ENCODE measurements at places on chromosomes 4 and X.

DNA sequence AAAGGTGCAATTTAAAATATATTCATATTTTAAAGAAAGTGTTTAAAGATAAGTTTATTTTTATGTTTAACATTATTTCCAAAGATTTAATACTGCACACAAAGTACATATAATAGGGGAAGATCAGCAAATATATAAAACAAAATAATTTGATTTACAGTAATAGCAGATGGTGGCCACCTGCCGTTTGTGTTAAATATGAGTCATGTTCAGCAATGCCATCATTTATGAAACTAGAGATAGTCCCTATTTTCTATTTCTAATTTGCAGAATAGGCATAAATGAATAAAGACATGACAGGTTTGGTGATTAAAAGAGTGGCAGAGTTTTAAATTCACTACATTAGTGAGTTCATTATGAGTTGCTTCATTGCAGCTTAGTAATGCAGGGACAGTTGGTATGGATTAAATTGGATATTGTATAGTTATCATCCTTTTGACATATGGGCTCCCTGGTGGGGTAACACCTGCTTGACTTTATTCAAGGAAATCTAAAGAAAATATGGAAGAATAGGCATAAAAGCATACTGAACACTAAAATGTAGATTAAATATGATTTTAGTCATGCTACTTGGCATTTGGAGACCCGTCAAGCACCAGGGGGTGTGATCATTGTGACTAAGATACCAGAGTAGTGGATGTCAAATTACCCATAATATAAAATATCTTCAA, 78.8 kb upstream of the BANK1 start:
- no peak for DNase-seq

DNA sequence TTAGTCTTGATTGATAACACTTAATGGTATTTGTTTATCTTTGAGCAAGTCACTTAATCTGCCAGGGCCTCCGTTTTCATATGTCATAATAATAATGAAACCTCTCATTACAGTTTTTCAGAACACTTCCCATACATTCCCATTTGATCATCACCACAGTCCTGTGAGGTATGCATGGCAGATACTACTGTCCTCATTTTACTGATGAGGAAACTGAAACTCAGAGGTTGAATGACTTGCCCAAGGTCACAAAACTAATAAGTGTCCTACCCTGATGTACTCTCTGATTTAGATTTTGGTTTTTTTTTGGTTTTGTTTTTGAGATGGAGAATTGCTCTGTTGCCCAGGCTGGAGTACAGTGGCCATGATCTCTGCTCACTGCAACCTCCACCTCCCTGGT, 25.7 kb downstream of the ZFX start:
- DNase-seq, result no peak

- DNase-seq, result no peak
These were observed 8.3 kb upstream of the GRPEL1 start for GRCh38 chr4:7075962-7076695.

GRCh38 chr4:76705472-76705871, 192.5 kb downstream of the SOWAHB start:
- no peak for DNase-seq
